Stimulated activated CD4-positive, alpha-beta T cell treated with anti-CD3 and anti-CD28 coated beads, TNF-alpha, amount 100 ng/mL, for 48 hours (primary cell): ENCODE measurements at places on chromosomes 1 and 21.

DNA sequence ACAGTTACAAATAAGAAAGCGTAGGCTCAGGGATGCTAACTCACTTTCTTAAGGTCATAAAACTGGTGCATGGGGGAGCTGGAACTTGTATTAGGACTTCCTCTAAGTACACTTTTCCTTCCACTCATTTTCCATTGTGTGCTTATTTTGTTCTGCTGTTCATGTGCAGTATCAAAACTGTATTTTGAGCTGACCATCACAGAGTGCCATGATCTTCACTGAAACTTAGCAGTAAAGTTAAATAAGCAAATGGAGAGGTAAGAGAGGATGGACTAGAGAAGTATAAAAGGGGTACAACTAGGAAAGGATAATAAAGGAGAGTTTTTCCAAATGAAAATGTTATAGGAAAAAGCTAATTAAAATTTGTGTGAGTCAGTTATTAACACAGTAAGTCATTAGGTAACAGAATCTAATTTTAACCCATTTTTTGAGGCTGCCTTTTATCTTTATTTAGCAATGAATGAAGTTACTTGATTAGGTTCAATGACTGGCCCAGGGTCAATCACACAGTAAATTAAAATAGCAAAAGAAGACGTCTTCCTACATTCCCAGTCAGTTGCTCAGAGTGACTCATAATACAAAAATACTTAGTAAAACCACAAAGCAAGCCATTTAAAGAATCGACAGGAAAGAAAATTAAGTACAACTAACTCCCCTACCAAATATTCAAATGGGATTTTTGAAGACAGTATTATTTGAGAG is 165.8 kb upstream of the C1orf105 start:
- no peak for DNase-seq

DNA sequence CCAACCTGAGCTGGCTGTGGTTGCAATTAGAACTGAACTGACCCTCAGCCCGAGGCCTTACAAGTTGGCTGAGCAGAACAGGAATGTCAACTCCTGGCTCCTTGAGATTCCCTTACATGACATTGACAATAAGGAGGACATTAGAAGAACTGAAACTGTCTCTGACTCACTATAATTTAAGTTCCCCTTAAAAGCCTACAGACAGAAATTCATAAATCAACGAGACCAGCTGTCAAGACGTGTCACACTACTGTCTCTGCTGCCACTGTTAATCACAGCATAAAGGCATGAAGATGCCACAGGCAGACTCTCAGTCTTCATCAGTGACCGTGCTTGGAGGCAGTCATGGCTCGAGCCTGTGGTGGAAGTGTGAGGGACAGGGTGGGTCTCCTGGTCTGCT is 168.8 kb downstream of the GABPA start:
- DNase-seq: no peak

GRCh38 chr21:46117586-46118315 is 19.8 kb downstream of the COL6A2 start:
- no peak for DNase-seq

GRCh38 chr1:187408212-187409004 is 579.7 kb downstream of the PLA2G4A start:
- DNase-seq: no peak

DNA sequence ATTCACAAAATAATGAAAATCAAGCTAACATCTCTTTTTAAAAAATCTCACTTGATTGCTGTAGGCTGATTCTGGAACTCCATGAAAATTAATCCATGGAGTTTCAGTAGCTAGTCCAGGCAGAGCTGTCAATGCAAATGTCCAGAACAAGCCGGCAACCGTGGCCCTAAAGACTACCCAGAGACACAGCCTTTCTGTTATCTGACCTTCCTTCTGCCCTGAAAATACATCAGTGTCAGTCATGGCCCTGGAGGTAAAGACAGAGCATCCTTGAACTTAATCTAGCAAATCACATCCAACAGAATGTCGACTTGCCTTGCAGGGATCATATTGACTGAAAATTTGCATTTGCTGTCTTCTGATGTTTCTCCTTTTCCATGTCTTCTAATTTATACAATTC is 887.4 kb upstream of the B3GALT2 start:
- no peak for DNase-seq

DNA sequence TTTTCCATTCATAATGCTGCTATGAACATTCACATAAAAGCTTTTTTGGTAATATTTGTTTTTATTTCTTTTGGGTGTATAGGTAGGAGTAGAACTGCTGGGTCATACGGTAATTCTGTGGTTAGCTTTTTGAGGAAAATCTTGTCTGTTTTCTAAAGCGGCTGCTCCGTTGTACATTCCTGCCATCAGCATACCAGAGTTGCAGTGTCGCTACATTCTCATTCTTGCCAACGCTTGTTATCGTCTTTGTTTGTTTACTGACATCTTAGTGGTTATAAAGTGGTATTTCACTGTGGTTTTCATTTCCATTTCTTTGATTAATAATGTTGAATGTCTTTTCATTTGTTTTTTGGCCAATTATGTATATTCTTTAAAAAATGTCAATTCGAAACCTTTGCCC is 469.8 kb upstream of the ZP4 start:
- no peak for DNase-seq

DNA sequence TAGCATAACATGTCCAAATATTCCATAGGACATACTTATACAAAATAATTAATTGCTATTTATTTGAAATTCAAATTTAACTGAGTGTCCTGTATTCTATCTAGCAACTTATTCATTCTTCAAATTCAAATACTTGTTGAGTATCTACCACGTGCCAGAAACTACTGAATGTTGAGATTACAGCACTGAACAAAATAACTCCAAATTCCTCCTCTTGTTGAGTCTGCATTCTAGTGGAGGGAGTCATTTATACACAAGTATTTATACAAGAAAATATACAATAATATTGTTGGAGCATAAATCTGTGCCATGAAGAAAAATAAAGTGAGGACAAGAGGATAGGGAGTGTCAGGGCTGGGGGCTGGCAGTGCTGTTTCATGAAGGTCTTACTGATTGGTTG is 43.7 kb upstream of the CDC42BPA start:
- no peak for DNase-seq

- no peak for DNase-seq
These were observed 43.1 kb downstream of the PDE9A start for GRCh38 chr21:42696501-42697040.

DNA sequence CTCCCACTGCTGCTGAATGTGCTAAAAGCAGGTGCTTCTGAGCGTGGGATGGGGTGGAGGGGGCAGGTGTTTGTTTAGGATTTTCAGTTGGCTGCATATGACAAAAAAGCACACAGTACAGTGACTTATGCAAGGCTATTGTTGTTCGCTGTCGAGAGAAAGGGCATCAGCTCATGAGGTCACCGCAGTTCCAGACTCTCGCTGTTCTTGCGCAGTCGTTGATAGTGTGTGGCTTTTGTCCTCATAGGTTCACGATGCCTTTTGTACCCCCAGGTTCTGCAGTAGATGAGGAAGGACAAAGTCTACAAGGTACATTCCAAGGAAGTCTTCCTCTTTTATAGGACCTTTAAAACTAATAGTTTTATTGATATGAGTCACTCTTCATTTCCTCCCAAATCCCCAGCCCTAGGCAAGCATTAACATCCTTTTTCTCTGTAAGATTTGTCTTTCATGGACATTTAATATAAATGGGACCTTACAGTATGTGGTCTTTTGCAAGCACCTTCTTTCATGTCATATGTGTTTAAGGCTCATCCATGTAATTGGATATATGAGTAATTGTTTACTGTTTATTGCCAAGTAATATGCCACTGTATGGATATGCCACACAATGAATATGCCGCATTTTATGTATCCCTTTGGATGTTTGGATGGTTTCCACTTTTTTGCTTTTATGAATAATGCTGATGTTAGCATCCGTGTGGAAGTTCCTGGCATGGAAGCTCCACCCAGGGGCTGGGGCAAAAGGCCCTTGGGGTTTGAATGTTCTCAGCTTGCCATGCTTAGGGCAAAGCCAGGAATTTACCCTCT is 14.5 kb upstream of the NLRP3 start:
- no peak for DNase-seq

DNA sequence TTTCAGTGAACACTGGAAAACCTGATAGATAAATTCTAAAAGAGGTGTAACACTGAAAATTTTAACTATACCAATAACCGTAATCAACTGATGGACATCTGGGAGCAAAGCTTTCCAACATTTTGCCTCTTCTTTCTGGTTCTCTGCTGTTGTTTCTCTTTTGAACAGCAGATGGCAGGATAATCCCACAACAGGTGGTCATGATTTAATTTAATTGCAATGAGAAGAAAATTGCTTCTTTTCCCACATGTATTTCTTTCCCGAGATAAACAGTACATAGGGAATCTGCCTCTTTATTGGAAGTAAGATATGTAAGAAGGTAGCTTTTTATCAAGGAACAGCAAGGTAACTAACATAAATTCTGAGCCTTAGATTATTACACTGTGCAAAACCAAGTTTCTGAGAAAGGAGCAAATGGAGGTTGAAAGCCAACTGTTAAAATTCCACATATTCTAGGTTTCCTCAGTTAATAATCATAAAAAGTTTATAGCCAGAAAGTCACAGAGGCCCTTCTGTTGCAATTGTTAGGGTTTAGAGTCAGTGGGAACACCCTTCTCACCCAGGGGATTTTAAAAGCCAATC is 72.9 kb downstream of the RPS6KA1 start:
- no peak for DNase-seq

- no peak for DNase-seq
These were observed 95.2 kb downstream of the RUNX1 start for GRCh38 chr21:34953950-34954349.

DNA sequence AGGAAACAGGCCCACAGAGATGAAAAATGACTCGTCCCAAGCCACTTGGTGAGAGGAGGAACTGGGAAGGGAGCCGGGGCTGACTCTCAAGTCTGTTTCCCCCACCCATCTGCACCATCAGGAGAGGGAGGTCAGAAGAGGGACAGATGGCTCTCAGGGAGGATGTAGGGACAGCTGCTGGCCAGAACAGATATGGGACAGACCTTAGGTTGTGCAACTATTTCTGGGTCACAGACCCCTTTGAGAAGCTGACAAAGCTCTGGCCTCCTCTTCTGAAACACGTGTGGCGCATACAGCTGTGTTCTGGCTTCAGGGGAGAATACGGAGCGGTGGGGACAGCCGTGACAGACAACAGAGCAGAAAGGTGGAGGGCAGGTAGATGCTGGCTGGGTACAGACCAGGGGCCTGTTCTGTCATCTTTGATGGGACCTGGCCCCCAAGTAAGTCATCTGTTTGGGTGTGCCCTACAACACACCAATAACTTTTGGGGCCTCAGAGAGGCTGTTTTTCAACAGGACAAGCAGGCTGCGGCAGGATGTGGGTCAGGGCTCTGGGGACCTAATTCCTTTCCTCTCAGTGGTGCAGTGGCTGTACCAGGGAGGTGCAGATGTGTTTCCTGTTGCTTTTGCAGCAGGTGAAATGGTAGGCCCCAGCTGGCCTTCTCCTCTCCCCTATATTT is 7.3 kb downstream of the SH3BGRL3 start:
- DNase-seq: no peak

- DNase-seq: no peak
These were observed 10.0 kb downstream of the NR5A2 start for GRCh38 chr1:200037501-200037900.

- peak; percentile 67 for DNase-seq
These were observed at the start of gene LRRC8C for GRCh38 chr1:89632657-89633247. Gene LRRC8C (plus strand): TSS chr1:89633120. CDS start chr1:89686474, 53,354 bp downstream.

GRCh38 chr1:216894494-216894893 is 171.3 kb upstream of the ESRRG start:
- DNase-seq: no peak

GRCh38 chr21:42089093-42089631 is 18.0 kb downstream of the UMODL1 start:
- DNase-seq: no peak

GRCh38 chr1:91700332-91700731 is 185.6 kb downstream of the TGFBR3 start:
- no peak for DNase-seq

DNA sequence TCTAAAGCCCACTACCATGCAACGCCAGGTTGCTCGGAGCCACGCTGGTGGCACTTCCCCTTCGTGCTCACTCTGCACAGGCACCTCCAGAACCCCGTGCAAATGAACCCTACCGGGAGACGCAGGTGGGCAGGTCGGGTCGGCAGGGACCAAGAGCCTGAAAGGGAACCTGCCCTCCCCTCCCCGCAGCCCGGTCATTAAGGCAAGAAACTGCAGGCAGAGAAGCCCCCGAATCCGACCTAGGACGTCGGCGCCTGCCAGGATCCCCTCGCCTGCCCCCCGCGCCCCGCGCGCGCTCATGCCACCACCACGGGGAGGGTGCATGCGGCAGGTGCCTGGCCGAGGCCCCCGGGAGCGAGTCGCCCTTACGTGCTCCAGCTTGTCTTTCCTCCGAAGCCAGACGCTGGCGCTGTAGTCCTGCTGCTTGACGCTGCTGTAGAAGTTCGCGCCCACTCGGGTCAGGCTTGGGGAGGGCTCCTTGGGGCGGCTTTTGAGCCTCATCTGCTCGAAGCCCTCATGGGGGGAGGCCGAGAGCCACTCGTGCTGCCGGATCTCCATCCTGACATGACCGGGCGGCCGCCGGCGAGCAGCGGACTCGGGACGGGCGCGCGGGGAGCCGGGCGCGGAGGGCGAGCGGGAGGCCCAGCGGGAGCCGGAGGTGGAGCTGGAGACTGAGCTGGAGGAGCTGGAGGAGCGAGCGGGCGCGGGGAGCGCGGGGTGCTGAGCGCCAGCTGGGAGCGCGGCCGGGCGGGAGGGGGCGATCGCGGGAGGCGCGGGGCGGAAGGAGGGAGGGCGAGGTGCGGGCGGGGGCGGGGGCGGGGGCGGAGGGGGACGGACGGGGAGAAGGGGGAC is 552 bp downstream of the PLD5 start:
- no peak for DNase-seq

- DNase-seq: no peak
These were observed 906 bp upstream of the ADARB1 start for GRCh38 chr21:45073301-45074047.

GRCh38 chr1:221782477-221782876 is 40.6 kb upstream of the DUSP10 start:
- no peak for DNase-seq

DNA sequence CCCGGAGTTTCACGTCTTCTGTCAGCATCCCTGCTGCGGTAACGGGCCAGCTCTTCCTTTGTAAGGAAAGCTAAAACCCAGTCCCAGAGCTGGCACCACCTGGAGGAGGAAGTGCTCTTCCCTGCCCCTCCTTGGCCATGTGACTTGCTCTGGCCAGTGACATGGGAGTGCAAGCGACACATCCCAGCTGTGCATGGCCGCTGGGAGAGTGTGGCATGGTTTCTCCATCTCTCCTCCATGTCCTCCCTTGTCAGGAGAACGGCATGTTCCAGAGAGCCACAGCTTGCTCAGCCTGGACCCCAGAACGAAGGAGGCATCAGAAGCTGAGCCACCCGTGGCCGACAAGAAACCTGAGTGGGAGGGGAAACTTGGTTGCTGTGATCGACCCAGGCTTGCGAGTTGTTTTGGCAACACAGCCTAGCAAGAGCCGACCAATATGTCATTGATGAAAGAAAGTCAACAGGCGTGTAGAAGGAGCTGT is 2.7 kb upstream of the PRXL2B start:
- DNase-seq: no peak
